T-helper 2 cell treated with Interferon-gamma antibody and Interleukin-4, amounts not matched to agents 5 μg/mL and 100 μg/mL, for 36 hours (primary cell): ENCODE measurements at places on chromosomes 11 and 22.

DNA sequence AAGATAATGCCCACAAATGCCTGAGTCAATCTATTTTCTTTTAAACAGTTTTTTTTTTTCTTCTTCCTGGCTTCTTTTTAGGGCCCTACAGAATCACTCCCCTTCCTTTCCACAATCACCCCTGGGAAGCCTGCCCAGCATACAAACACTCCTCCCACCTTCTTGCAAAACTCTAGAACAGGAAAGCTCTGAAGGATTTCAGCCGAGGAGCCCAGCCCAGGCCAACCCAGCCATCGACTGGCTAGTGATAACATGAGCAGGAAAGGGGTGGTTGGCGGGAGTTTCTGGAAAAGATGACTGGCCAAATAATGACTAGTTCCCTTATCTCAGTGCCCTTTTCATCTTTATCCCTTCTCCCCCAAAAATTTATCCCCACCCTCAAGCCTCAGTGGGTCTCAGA lies 68.2 kb downstream of the USP35 start:
- no peak for DNase-seq

- no peak for DNase-seq
Observed at GRCh38 chr22:19845054-19845722, 9.5 kb downstream of the GNB1L start.

GRCh38 chr11:134714021-134714656 lies 302.1 kb upstream of the B3GAT1 start:
- no peak for DNase-seq

GRCh38 chr22:46502440-46503175 lies 34.8 kb downstream of the CELSR1 start:
- DNase-seq: no peak

DNA sequence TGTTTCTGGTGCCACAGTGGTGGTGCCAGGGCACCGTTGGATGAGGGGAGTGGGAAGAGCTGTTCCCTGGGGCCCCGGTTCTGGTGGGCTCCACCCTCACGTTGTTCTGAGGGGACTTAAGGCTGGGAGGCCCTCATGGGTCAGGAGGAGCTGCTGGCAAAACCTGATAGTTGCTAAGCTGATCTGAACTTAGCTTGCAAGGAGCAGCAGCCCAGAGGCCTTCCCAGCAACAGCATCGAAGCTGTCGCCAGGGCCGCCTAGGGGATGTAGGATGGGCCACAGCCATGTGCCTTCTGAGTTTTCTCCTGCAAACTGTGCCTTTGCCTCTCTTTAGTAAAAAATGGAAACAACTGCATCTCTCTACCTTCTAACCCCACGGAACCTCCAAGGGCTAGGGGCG lies 240.2 kb downstream of the TBC1D22A start:
- DNase-seq: no peak

DNA sequence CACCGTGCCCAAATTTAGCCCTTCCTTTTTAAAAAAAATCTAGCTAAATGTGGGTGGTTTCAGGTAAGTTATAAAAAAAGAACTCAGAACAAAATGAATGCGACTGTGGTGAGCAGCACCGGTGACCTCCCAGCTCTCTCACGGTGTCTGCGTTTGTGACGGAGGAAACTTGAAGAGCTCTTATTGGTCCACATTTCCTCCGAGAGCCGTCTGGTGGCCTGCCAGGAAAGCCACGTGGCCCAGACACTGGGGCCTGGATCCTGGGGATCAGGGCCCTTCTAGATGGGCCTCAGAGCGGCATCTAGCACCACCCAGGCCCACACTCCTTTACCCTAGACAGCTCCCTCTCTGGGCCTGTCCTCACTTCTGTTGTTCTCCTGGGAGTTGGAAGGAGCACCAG lies 39.5 kb downstream of the B3GAT1 start:
- DNase-seq: no peak

- no peak for DNase-seq
Observed at GRCh38 chr11:92152245-92152644, 72.4 kb upstream of the FAT3 start.

- DNase-seq: no peak
Observed at GRCh38 chr11:36030731-36031281, 86.9 kb downstream of the LDLRAD3 start.

DNA sequence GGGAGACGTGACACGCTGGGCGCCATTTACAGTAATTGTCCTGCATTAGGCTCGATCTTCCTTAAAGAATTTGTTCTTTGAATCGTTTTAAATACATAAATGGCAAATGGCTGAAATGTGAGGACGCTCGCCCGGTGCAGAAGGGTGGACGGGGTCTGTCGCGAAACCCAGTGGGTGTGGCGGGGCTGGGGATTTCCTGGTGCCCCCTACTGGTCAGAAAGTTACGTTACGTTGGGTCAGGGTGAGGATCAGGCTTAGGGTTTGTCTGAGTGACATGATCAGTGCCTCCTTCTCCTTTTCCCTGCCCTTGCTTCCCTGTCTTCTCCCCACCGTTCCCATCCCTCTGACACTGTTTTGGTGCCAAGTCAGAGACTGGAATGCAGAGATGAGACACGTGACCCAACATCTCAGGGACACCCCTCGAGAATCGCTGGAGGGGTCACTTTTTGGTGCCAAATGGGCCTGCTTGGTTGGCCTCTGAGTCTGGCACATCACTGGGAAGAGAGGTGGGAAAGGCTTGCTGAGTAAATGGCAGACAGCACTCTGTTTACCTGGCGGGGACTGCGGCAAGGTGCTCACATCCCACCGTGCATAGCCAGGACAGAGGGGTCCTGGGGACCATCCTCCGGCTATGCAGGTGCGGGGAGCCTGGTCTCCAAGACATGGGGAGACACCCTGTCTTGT lies 1107.6 kb downstream of the BRD1 start:
- no peak for DNase-seq

- DNase-seq: no peak
Observed at GRCh38 chr11:123584737-123585136, 69.7 kb downstream of the SCN3B start.

GRCh38 chr11:64251016-64251752 lies at the start of gene PLCB3:
Gene PLCB3, plus strand, starts transcription at chr11:64251530. Its CDS starts 120 bp downstream, at chr11:64251650.
- DNase-seq: peak; percentile 59

DNA sequence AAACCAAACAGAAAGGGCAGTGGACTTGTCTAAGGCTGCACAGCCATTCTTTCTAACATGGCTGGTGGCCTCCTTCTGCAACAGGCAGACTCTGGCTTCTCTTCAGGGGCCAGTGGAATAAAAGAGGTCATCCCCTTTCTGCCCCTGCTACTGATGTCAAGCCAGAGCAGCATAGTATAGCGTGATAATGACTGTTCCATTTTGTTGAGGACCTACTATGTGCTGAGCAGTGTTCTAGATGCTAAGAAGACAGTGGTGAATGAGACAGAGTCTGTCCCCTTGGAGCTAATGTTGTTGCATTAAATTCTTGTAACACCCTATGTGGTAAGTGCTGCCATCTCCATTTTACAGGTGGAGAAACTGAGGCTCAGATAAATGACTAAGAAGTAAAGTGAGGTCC lies 15.7 kb upstream of the SYT7 start:
- DNase-seq: no peak

DNA sequence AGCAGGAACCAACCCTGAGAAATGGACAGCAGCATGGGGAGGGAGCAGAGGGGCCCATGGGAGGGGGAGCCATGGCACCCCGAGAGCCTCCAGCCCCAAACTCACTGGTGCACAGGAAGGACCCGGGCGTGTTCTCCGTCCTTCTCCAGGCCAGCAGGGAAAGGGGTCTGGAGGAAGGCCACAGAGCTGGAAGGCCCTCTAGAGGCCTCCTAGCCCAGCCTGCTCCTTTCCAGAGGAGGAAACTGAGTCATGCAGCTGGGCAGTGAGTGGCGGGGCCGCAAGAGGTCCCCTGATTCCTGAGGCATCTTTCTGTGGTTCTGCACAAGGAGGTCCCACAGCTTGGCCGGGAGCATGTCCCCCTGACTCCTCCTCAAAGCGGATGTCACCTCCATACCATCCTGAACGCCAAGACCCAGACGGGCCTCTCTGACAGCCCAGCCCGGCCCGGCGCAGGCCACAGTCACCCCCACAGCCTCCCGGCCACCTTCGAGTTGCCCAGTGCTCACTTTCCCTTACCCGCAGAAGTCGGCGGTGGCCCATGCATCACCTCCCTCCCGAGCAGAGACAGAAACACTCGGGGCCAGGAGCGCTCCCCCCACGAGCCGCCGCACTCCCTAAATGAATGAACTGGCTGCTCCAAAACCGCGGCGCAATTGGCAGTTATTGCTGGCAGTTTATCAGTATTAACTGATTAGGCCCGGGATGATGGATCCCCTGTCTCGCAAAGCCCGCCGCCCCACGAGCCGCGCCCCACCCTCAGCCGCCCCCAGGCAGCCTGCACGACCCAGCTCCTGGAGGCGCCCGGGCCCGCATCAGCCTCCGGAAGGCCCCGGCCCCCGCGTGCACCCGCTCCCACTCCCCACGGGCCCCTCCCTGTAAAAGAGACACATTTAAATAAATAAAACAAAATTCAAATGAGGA lies 272.5 kb downstream of the BUD13 start:
- no peak for DNase-seq

DNA sequence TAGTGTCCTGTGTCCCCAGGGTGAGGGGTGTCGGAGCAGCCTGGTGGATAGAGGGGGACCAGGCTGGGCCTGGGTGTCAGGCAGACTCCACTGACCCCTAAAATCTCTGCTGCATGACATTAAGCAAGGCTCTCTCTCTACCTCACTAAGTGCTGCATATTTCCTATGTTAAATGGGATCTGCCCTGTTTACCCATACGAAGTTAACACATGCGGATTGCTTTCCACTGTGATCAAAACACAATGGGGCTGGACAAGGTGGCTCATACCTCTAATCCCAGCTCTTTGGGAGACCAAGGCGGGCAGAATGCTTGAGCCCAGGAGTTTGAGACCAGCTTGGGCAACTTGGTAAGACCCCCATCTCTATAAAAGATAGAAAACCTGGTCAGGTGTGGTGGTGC lies 426.2 kb downstream of the MIAT start:
- no peak for DNase-seq

DNA sequence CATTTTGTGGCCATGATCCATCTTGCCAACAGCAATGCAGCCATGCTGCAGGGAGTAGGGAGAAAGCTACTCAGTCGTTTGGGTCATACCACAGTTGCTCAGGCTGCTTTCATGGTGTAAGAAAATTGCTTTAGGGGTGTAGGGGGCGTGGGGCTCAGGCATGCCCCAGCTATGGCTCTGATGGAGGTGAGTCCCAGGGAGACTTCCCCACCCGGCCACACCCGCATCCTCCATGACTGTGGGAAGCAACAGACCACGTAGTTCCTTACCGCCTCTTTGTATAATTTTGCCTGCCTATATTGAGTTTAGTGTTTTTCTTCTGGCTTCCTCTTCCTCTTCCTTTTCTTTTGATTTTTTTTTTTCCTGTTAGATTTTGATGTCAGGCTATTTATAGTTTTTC lies 58.8 kb downstream of the SPECC1L start:
- no peak for DNase-seq

- DNase-seq: no peak
Observed at GRCh38 chr11:44829838-44830237, 103.1 kb downstream of the TSPAN18 start.

DNA sequence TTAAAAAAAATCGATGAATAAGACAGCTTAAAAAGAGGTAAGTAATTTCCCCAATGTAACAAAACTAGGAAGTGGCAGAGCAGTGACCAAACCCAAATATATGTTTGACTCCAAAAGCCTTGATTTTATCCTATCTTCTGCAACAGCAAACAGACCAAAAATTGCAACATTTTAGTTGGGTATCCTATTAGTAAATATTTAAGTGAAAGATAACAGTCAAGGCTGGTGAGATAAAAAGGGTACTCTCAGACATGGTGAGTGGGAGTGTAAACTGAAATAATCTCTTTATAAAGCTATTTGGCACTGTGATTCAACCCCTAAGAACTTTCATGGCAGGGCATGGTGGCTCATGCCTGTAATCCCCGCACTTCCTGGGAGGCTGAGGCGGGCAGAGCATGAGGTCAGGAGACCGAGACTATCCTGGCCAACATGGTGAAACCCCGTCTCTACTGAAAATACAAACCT lies 1.9 kb upstream of the RDX start:
- DNase-seq: no peak

DNA sequence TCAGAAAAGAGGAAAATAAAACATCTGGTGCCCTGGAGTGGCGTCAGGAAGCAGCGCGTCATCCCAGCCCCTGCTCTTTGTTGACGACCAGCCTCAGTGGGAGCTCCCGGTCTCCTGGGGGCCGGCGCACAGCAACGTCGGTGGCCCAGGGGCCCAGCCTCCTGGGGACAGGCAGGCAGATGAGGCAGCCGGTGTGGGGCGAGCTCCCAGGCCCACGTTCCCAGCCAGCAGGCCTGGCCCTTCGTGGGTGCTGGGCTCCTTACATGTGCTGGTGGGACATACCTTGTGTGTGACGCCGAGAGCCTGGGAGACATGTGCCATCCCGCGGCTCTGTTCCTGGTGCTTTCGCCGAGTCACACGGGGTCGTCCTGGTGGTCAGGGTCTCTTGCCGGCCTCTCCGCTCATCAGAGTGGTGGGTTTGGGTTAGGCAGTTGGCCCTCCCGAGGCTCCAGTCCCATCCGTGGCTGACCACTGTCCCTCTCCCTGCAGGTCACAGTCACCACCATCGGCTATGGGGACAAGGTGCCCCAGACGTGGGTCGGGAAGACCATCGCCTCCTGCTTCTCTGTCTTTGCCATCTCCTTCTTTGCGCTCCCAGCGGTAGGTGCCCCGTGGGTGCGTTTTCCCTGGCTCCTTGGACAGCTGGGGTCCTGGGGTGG lies 116.7 kb downstream of the KCNQ1OT1 start:
- DNase-seq: no peak

DNA sequence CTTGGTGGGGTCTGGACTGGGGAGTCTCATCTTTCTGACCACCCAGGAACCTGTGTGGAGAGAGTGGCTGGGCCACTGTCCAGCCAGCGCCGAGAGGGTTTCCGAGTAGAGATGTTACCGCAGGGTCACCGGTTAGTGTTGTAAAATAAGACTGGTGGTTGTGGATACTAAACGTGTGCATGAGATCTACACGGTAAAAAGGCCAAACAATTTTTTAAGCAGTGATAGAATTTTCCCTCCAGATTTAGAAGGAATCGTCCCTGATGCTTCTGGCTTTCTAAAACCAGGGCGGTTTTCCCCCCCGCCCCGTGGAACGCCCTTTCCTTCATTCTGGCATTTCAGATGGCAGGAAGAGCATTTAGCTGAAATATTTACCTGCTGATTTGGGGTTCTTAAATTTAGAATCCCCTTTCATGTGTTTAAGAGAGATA lies 72.6 kb upstream of the PPARA start:
- DNase-seq: no peak

GRCh38 chr11:27171376-27171958 lies 130.9 kb downstream of the BBOX1 start:
- no peak for DNase-seq

- DNase-seq: no peak
Observed at GRCh38 chr22:20663137-20663828, 110.6 kb upstream of the SERPIND1 start.

DNA sequence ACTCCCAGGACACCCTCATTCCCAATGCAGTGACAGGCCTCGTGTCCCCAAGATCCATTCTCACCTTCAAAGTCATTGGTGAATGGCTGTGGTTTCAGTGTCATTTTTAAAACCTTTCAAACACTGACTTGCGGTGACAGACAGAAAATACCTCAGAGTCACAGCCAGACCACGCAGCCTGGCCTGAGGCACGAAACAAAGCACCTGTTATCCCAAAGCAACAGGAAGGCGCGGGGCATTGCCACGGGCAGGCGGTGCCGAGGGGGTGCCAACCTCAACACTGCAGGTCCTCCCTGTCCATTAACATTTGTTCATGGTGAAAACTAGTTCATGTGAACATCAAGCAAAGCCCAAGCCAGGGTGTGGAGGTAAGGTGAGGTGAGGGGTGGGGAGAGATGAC lies 38.2 kb downstream of the RPUSD4 start:
- DNase-seq: no peak
